ENCODE measurements at places on chromosomes 7 and 10.
A peak's percentile ranks its signal among the peaks of the same experiment; 100 is the strongest.

GRCh38 chr7:55272328-55272727, 92.8 kb upstream of the LANCL2 start:
- DNase-seq = no peak

GRCh38 chr10:20380401-20380800, 516.7 kb downstream of the NEBL start:
- DNase-seq = no peak

DNA sequence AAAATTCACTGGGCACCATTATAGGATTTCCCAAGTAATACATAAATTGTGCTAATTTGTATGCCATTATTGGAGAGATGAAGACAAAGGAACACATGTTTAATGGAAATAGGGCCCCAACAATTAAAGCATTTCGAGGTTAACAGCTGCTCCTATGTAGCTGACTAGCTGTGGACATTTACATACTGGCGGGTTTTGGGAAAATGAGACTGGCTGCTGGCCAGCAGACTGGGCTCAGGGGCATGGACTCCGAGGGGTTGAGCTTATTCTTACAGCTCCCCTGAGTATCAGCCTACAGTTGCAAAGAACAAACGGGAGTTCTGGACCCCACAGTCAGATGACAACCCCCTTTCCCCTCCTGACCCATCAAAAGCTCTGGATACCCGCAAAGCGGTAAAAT, 91.9 kb upstream of the MYO3A start:
- DNase-seq = no peak

- DNase-seq = no peak
These were observed 167.2 kb downstream of the EBF3 start for GRCh38 chr10:129796710-129797420.

GRCh38 chr10:80894797-80895467, 357.2 kb downstream of the SH2D4B start:
- DNase-seq = no peak

GRCh38 chr7:93374345-93374940, 142.3 kb downstream of the VPS50 start:
- peak; percentile 36 for DNase-seq

All from COLO829 (cell line).